ENCODE measurements at places on chromosomes 11 and 22. TPM values are rescaled to one million over a fixed set of nuclear protein-coding genes. Genes with fewer than 3 reads are reported as not detected.

- DNase-seq = no peak
Observed at GRCh38 chr11:118851970-118852369, 31.7 kb upstream of the CXCR5 start.

- DNase-seq = no peak
Observed at GRCh38 chr22:36334821-36335603, 52.8 kb downstream of the MYH9 start.

The CRYBA4 gene
- polyA plus RNA-seq = 3.1 TPM

The GRAMD1B gene
- polyA plus RNA-seq = 11.9 TPM

Measured in H1 (cell line).